ENCODE measurements at places on chromosomes 12 and 14. TPM values are rescaled to one million over a fixed set of nuclear protein-coding genes. Genes with fewer than 3 reads are reported as not detected.

NELL2 gene
- total RNA-seq, result 14.5 TPM

GUCY2C gene
- total RNA-seq, result not detected

CFAP54 gene
- total RNA-seq, result 8.5 TPM

ACOT2 gene
- 40.8 TPM for total RNA-seq

EIF2B1 gene
- 46.5 TPM for total RNA-seq

PLXNC1 gene
- 12.8 TPM for total RNA-seq

POU6F1 gene
- total RNA-seq, result 5.1 TPM

KRT2 gene
- not detected for total RNA-seq

HNRNPA1 gene
- total RNA-seq, result 989 TPM

IL26 gene
- not detected for total RNA-seq

OR4E2 gene
- total RNA-seq, result not detected

PMCH gene
- total RNA-seq, result not detected

KCNC2 gene
- total RNA-seq, result 2.2 TPM

CMKLR1 gene
- total RNA-seq, result 7.5 TPM

SLC25A21 gene
- 2.0 TPM for total RNA-seq

RPS6KL1 gene
- 2.1 TPM for total RNA-seq

HRK gene
- total RNA-seq, result 0.29 TPM

RGS6 gene
- total RNA-seq, result 4.4 TPM

ITGB7 gene
- 3.7 TPM for total RNA-seq

NOVA1 gene
- 14.6 TPM for total RNA-seq

CPNE6 gene
- total RNA-seq, result not detected

ZFYVE21 gene
- 74.3 TPM for total RNA-seq

NEUROD4 gene
- total RNA-seq, result not detected

C12orf57 gene
- 146 TPM for total RNA-seq

GPHB5 gene
- total RNA-seq, result not detected

DEGS2 gene
- total RNA-seq, result 11.5 TPM

NGB gene
- not detected for total RNA-seq

GLIPR1L1 gene
- not detected for total RNA-seq

BCL11B gene
- 2.9 TPM for total RNA-seq

DLGAP5 gene
- total RNA-seq, result 9.5 TPM

GPR84 gene
- 0.53 TPM for total RNA-seq

TTC6 gene
- total RNA-seq, result 0.88 TPM

PNMA1 gene
- total RNA-seq, result 56.8 TPM

ADAMTS20 gene
- 0.53 TPM for total RNA-seq

ACVRL1 gene
- total RNA-seq, result 72.2 TPM

FAM181A gene
- not detected for total RNA-seq

TSPAN9 gene
- total RNA-seq, result 94.7 TPM

EPS8 gene
- total RNA-seq, result 75.7 TPM

ACOT4 gene
- 2.4 TPM for total RNA-seq

GYS2 gene
- not detected for total RNA-seq

CD163L1 gene
- total RNA-seq, result 5.8 TPM

USP44 gene
- total RNA-seq, result 2.3 TPM

DACT1 gene
- total RNA-seq, result 38.0 TPM

TCL1B gene
- total RNA-seq, result 0.23 TPM

KHNYN gene
- 47.3 TPM for total RNA-seq

SCAF11 gene
- 101 TPM for total RNA-seq

TPPP2 gene
- total RNA-seq, result 1.8 TPM

TAS2R13 gene
- 5.3 TPM for total RNA-seq

B3GNT4 gene
- 1.1 TPM for total RNA-seq
